AG09319 (cell line): ENCODE measurements at places on chromosomes 16 and 17.

- DNase-seq, result no peak
Observed at GRCh38 chr16:82452004-82452756, 174.6 kb upstream of the CDH13 start.

GRCh38 chr17:8857919-8858318 lies 9.6 kb downstream of the PIK3R6 start:
- no peak for DNase-seq

DNA sequence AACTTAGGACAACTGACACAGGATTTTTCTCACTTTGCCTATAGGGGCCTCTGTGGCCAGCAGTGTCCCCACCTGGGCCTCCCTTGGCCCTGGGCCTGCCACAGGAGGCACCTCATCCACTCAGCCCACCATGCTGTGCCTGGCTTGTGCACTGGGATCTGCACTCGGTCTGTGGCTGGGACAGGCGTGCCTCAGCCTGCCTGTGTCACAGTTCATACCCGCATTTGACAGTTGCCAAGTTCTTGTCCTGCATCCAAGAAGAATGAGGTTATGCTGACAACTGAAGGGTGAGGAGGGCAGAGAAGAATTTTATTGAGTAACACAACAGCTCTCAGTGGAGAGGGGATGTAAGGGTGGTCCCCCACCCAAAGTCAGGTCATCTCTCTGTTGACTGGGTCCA lies 36.0 kb downstream of the ZFP90 start:
- no peak for DNase-seq

DNA sequence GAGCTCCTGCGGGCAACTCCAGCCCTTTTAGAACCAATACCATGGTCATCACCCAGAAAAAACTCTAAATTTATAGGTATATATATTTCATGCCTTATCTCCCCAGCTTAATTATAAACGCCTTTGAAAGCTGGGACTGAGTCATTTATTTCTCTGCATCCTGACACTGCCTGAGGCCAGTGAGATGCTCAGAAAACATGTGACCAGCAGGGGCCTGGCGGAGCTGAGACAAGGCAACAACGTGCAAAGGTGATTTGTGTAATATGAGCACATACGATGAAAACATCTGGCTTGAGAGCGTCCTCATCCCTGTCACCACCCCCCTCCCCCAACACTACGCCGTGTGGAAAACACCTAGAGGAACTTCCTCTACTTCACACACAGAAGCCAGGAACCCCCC lies 22.7 kb downstream of the NXN start:
- no peak for DNase-seq

DNA sequence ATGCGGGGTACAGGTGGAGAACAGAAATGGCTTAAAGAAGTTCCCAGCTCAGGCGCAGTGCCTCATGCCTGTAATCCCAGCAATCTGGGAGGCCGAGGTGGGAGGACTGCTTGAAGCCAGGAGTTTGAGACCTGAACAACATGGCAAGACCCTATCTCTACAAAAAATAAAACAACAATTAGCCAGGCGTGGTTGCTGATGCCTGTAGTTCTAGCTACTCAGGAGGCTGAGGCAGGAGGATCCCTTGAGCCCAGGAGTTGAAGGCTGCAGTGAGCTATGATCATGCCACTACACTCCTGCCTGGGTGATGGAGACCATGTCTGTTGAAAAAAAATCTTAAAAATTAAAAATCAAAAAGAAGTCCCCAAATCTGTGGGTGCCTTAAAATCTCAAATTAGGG lies 228.3 kb upstream of the WSB1 start:
- DNase-seq, result no peak

DNA sequence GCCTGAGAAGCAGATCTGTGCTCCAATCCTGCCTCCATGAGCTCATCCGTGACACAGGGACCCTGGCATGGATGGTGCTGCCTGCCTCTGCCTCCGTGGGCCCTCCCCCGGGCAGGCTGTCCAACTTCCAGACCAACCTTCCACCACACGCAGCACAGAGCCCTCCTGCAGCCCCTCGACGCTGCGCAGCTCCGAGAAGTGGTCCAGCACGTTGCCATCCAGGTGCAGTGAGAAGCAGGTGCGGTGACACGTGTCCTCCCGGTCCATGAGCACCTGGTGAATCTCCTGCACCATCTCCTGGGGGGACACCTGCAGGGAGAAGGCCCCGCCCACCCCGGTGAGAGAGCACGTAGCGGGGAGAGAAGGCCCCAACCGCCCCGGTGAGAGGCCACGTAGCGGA lies 8.4 kb downstream of the CLUH start:
- no peak for DNase-seq

DNA sequence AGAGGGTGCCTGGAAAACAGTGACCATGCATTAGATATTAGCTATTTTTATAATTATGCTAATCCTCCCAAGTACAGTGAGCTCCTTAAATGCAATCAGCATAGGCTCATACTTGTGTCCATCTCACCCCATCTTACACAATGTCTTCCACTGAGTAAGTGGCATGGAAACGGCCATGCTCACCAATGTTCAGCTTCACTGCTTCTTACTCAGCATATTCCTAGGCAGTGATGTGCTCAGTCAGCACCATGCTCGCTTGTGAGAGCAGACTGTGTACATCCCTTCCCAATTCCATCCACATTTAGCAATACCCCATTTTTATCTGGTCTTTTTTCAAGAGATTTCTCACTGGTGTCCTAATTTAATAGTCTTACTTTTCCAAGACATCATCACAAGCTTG lies 454.8 kb upstream of the SOX9 start:
- no peak for DNase-seq

GRCh38 chr16:85698935-85699558 lies 10.3 kb upstream of the GINS2 start:
- no peak for DNase-seq

DNA sequence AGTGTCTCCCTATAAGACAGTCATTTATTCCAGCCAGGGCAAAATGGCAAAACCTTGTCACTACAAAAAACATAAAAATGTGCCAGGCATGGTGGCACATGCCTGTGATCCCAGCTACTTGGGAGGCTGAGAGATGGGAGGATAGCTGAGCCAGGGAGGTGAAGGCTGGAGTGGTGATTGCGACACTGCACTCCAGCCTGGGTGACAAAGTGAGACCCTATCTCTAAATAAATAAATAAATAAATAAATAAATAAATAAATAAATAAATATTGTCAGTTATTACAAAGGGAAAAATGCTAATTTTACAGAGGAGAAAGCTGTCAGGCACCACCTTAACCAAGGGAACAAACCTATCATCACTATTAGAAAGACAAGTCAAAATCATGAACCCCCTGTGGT lies 75.5 kb downstream of the STH start:
- DNase-seq, result no peak

GRCh38 chr17:11340803-11341202 lies 99.8 kb downstream of the SHISA6 start:
- no peak for DNase-seq

- no peak for DNase-seq
Observed at GRCh38 chr17:2068031-2068518, 13.2 kb downstream of the HIC1 start.

DNA sequence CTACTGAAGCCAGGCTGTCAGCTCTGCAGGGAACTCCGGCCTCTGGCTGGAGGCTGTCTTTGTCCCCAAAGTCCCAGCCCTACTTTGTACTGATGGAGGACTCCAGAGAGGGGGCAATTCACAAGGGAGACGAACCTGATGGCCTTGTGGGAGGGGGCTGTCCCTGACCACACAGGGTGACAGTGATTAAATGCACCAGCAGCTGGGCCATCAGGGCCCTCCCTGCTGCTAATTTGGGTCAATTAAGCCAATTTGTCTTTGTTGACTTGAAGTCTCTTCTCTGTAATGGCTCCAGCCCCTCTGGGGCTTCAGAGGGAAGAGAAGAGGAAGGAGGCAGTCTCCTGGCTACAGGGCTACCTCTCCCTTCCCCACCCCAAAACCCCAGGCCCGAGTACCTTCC lies 22.0 kb downstream of the TMEM132E start:
- no peak for DNase-seq

DNA sequence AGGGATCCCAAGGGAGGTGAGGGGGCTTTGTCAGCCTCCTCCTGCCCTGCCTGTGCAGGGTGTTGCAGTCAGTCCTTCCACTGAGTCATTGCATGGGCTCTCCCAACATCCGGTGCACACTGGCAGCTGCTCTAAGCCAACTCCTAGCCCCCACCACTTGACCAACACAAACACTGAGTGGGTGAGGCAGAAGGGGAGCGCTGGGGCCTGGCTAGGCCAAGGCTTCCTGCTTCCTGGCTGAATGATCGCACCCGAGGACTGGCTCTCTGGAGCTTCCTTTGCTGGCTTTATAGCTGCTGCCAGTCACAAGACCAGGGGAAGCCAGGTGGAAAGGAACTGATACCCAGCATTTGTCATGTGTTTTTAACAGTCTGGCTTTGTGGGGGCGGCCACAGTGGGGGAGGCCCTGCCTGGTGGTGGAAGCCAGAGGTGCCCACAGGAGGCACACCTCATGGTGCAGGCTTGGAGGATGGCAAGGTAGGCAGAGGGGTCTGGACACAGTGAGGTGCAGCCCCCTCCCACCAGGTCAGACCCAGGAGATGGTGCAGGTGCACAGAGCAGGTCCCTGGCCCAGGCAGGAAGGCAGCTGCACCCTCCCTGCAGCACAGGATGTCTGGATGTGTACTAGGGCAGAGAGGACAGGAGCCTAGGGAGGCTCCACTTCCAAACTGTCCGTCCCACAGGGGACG lies 6.8 kb downstream of the MPG start:
- peak; percentile 71 for DNase-seq
